ENCODE measurements at places on chromosomes 11 and 22.
A peak's percentile ranks its signal among the peaks of the same experiment; 100 is the strongest.

GRCh38 chr11:25583596-25583995 is 748.3 kb upstream of the ANO3 start:
- no peak for DNase-seq

- no peak for DNase-seq
Measured at GRCh38 chr11:6604790-6605189, 1.2 kb downstream of the ILK start.

- no peak for DNase-seq
Measured at GRCh38 chr11:62669420-62670161, 1.9 kb upstream of the UQCC3 start.

DNA sequence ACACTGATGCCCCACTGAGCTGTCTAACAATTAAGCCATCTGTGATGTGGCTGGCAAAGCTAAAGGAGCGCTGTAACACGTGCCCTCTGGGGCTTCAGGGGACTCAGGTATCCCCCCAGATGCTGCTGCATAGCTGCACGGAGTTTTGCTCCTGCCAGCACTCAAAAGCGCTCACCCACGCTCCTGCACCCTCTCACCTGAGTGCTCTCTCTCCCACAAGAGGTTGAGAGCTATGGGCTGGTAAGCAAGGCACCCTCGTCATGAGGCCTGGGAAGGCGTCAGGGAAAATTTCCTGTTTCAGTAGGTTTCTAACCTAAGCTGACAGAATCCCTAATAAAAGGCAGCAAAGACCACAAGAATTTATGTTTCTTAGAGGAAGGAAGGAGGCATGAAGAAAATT is 850.3 kb downstream of the OPCML start:
- DNase-seq, result no peak

DNA sequence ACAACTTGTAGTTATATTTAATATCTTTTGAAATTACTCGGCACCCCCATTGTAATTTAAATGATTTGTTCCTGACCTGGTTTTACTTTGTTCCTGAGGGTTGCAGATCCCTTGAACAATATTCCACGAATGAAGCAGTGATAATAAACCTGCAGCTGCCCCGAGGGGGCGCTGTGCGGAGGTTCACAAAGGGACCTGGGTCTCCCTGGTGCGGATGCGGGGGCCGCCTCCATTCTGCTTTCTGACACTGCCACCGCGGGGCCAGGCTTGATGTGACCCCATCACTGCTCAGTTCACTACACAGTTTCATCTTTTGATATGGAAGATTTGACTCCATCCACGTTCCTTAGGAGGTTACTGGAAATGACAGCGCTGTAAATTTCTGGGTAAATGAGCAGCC is 62.9 kb upstream of the PRODH start:
- peak; percentile 44 for DNase-seq

- DNase-seq, result no peak
Measured at GRCh38 chr22:46256358-46256958, 6.4 kb upstream of the CDPF1 start.

DNA sequence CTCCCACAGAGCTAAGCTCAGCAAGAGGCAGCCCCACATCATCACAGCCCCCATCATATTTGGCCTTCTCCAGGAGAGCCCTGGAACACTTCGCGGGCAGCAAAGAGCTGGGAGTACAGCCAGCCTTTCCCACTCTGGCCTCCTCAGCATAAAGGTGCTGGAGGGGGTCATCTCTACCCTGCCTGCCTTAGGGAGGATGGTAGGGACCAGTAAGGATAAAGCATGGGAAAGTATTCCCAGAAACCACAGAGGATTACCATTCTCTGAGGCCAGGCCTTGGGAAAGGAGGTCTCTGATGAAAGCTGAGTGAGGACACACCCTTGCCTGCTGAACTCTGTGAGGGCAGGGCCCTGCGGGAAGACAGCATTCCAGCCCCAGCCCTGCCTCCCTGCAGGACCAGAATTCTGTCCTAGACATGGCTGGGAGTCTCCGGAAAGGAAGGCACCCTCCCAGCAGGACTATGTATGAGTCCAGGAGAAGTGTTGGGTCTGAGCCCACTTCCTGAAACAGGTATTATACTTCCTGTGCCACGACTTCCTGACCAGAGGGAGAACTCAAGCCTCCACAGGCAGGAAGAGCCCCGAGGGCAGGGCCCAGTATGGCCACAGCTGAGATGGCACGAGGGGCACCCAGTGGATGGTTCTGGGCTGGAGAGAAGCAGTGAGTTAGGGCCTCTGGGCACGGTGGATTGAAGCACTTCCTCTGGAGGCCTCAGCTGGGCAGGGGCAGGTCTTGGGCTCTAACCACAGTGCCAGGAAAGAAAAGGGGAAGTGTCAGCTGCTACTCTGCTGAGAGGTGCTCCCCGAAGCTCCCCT is 12.9 kb upstream of the CASTOR1 start:
- DNase-seq, result no peak

- no peak for DNase-seq
Measured at GRCh38 chr11:32108576-32108975, 17.7 kb downstream of the RCN1 start.

- no peak for DNase-seq
Measured at GRCh38 chr11:7252683-7253213, 1.0 kb downstream of the SYT9 start.

DNA sequence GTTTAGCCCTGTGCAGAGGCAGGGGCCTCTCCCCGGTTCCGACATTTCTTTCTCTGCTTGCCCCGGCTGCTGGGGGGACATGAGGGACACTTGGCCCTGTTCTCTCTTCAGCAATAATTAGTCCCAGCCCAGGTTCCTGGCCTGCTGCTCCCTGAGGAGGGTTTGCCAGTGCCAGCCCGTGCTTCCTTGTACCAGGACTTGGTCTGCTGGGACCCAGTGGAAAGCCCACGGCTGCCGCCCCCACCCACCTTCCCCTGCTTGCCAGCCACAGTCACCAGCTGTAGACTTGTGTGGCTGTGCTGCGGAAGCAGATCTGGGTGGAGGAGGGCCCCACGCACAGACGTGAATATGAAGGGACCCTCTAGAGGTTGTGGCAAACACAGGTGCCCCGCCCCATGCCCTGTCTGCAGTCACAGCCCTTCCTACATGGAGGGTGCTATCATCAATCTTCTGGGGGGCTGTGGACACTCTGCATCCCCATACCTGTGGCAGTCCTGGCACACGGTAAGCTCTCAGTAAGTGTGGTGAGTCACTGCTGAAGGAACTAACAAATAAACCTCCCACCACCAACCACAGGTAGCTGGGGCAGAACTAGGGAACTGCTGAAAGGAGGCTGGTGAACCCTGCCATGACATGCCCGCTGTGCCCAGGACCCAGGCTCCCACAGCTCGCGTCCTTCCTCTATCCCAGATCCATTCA is 949 bp downstream of the TP53AIP1 start:
- no peak for DNase-seq

- peak; percentile 82 for DNase-seq
Measured at GRCh38 chr11:77047007-77047927, 13.1 kb downstream of the B3GNT6 start.

DNA sequence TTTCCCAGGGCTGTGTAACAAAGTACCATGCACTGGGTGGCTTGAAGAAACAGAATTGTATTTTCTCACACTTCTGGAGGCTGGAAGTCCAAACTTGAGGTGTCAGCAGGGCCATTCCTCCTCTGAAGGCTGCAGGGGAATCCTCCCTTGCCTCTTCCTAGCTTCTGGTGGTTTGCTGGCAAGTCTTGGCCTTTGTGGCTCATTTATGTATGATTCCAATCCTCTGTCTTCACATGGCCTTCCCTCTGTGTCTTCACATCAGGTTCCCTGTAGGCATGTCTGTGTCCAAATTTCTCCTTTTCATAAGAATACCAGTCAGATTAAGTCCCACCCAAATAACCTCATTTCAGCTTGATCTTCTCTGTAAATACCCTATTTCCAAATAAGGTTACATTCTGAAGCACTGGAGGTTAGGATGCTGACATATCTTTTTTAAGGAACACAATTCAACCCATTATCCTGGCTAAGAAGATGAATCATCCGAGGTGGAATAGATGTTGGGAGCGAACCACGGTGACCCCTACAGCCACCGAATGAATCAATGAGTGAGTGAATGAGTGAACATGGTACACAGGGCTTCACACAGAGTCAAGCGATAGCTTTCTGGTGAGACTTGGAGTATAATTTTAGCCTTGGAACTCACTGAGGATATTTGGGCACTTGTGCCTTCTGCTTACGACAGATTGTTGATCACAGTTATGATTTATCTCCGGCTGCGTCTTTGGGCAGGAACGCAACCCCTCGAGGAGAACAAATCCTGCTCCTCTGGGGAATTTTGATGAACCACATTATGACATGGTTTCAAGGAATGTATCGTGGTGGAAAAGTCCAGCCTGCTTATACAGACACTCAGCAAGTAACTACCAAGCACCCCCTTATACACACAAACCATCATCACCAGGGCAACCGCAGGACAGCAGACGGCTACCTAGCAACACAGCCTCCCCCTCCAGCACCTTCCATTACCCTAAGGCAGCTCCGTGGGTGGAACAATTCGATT is 34.3 kb upstream of the MICAL2 start:
- no peak for DNase-seq

DNA sequence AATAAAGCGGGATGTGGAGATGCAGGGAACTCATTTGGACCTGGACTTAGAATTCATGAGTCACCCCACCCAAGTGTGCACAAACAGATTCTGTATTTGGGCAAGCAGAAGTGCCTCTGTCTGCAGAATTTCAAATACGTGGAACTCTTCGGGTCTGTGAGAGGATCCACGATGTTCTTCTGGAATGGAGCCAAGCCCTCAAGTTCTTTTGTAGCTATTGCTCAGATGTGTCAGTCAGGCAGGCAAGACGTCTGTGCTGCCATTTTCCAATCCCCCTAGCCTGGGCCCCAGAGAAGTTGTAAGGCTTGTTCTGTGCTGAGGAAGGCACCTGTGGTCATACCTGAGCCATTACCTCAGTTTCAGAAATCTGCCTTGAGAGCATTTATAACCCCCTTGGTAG is 132.8 kb upstream of the RASSF10 start:
- no peak for DNase-seq

GRCh38 chr11:46039990-46040389 is 81.3 kb downstream of the PHF21A start:
- no peak for DNase-seq

- DNase-seq, result no peak
Measured at GRCh38 chr22:42685941-42686653, 34.6 kb downstream of the A4GALT start.

GRCh38 chr11:126968915-126969314 is 31.7 kb downstream of the KIRREL3 start:
- DNase-seq, result peak; percentile 39

DNA sequence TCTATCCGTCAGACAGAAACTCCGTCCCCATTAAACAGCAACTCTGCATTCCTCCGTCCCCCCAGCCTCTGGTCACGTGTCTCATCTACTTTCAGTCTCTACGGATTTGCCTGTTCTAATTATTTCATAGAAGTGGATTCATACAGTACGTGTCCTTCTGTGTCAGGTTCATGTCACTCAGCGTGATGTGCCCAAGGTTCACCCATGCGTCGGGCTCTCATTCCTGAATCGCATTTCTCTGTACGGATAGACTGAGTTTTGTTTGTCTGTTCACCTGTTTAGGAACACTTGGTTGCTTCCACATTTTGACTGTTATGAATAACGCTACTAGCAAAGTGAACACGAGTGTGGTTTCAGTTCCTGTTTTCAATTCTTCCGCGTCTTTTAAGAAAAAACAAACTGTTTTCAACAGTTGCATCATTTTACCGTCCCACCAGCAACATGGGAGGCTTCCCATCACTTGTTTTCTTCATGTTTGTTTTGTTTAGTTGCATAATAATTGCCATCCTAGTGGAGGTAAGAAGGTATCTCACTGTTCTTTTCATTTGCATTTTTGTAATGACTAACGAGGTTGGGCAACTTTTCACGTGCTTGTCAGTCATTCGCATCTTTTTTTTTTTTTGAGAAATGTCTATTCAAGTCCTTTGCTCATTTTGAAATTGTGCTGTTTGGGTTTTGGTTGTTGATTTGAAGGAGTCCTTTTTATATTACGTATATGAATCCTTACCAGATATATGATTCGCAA is 8.9 kb upstream of the NLRP6 start:
- peak; percentile 72 for DNase-seq
